ENCODE measurements at places on chromosomes 16 and 17.

GRCh38 chr16:424623-425081 is 797 bp upstream of the RAB11FIP3 start:
- peak; percentile 43 for DNase-seq

DNA sequence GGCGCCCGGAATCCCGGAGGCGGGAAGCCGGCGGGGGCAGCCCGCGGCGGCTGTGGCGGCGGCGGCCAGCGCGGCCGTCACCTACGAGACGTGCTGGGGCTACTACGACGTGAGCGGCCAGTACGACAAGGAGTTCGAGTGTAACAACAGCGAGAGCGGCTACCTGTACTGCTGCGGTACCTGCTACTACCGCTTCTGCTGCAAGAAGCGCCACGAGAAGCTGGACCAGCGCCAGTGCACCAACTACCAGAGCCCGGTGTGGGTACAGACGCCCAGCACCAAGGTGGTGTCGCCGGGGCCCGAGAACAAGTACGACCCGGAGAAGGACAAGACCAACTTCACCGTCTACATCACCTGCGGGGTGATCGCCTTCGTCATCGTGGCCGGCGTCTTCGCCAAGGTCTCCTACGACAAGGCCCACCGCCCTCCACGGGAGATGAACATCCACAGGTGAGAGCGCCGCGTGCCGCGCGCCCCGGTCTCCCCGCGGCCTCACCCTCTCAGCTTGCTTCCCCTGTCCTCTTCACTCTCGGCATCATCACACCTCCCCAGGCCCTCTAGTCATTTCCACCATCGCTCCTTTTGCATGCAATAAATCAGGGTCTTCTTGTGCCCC is 706 bp downstream of the SHISA6 start:
- no peak for DNase-seq

GRCh38 chr17:82065193-82065637 is 389 bp downstream of the DUS1L start:
- no peak for DNase-seq

- DNase-seq = no peak
Observed at GRCh38 chr17:6551869-6552531, 4.4 kb downstream of the PITPNM3 start.

DNA sequence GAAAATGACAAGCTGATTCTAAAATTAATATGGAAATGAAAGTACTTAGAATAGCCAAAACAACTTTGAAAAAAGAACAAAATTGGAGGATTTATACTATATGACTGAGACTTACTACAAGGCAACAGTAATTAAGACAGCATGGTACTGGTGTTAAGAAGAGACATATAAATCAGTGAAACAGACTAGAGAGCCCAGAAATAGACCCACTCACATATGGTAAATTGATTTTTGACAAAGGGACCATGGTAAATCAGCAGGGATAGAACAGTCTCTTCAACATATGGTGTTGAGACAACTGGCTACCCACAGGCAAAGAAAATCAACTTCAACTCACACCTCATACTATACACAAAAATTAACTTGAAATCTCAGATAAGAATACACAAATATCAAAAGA is 12.9 kb downstream of the CMC2 start:
- DNase-seq = no peak

GRCh38 chr17:67619555-67619954 is 98.2 kb upstream of the NOL11 start:
- no peak for DNase-seq

DNA sequence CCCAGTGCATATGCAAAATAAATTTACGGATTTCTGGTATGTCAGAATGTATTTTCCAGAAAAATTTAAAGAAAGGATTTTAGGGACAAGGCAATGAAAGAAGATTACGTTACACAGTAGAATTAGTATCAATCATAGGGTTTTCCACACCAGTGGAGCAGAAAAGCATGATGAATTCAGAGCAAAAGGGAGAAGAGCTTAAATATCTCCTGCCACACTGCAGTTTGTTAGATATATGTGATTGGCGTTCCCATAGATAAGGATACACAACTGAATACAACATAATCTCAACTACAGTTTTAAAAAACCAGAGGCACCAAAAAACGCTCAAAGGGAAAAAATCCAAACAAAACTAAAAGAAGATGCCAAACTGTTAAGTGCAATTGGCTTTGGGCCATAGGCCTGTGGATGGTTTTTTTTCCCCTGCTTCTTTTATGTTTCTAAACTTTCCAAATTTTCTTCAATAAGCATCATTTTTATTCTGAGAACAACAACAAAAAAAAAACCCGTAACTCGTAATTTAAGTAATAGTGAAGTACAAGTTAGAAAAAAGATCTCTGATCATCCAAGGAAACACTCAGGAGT is 22.3 kb downstream of the MARF1 start:
- DNase-seq = no peak

DNA sequence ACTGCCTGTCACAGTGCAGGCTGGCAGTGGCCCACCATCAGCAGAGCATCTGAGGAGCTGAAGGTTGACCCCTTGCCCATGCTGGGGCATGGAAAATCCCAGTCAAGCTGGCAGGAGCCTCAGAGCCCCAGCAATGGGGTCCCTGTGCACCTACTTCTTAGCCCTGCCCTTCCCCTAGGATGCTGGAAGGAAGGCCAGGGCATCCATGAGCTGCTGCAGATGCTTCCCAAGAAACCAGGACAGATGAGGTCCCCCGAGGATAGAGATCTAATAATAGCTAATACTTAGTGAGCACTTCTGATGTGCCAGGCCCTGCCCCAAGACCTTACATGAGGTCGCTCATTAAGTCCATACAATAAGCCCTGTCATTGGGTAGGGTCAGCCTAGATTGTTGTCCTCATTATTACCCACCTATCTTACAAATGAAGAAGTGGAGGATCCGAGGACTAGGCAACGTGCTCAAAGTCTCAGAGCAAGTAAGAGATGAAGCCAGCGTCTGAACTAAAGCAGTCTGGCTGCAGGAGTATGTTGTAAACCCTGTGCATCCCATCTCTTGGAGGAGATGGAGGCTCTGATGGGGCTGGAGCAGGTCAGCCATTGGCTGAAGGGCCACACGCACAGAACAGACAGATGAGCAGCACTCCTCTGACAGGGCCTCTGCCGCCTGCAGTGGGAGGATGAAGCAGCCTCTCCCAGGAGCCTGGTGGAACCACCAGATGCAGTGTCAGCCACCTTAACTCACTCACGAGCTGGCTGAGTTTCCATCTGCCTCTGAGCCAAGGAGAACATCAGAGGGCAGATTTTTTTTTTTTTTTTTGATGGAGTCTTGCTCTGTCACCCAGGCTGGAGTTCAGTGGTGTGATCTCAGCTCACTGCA is 175.4 kb downstream of the WSCD1 start:
- DNase-seq = no peak

DNA sequence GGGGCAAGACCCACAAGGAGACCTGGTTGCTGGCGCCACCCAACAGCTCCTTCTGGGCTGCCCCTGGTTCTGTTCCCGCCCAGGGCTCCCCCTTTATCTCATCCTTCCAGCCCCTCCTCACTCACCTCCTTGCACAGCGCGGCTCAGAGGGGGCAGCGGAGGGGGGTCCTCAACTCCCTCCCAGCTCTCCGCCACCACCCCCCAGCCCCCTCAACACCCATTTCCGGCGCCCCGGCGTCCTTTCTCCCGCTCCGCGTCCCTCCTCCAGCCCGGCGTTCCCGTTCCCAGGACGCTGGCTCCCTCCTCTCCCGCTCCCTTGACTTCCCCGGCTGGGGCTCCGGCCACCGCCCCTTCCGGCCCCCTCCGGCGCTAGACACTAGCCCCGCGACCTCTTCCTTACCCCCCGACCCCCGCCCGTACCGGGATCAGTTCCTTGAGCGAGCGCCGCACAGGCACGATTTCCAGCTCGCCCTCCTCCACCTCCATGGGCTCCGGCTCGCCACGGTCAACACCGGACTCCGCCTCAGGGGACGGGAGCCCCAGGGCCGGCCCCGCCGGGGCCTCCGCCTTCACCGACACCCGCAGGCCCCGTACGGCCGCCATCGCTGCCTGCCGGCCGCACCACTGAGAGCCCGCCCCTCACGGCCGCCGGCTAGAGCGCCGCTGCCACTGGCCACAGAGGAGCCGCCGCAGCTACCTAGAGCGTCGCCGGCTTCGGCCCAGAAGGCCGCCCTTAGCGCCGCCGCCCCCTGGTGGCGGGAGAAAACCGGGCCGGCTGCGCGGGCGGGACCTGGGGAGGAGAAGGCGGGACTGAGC is at the start of gene NCBP3:
Gene NCBP3 (minus strand): TSS at position 626 of the 816 bp plus-strand sequence. CDS start 23 bp downstream, at position 603.
- peak; percentile 84 for DNase-seq

- DNase-seq = no peak
Observed at GRCh38 chr17:78401246-78401645, 22.8 kb downstream of the PGS1 start.

DNA sequence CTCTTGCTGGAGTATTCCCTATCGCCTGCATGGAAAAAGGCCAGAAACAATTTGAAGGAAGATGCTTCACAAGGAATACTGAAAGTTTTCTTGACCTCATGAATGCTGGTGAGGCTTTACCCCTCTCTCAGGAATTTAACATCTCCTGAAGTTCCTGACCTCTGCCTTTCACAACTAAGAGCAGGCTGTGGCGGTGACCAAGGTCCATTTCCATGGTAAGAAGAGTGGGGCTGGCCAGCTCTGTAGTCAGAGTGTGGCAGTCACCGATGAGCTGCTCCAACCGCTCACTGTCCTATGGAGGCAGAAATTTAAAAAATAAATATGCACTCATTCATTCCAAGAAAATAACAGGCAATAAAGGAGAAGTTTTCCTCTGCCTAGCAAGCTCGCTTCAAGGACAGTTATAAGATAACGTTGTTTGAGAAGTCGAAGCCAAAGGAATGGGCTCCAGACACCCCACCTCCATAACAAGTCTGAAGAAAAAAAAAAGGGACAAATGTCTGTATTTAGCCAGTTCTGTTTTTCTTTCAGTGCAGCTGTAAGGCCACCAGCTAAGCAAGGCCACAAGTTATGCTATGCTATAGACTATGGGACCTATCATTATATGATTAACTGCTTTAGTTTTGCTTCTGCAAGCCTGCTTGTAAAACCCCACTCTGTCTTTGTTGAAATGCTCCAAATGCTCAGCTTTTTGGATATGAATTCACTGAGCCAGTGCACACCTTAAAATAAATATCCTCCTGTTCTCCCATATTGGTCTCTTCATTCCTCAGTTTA is 6.0 kb upstream of the CCL4L2 start:
- DNase-seq = no peak

DNA sequence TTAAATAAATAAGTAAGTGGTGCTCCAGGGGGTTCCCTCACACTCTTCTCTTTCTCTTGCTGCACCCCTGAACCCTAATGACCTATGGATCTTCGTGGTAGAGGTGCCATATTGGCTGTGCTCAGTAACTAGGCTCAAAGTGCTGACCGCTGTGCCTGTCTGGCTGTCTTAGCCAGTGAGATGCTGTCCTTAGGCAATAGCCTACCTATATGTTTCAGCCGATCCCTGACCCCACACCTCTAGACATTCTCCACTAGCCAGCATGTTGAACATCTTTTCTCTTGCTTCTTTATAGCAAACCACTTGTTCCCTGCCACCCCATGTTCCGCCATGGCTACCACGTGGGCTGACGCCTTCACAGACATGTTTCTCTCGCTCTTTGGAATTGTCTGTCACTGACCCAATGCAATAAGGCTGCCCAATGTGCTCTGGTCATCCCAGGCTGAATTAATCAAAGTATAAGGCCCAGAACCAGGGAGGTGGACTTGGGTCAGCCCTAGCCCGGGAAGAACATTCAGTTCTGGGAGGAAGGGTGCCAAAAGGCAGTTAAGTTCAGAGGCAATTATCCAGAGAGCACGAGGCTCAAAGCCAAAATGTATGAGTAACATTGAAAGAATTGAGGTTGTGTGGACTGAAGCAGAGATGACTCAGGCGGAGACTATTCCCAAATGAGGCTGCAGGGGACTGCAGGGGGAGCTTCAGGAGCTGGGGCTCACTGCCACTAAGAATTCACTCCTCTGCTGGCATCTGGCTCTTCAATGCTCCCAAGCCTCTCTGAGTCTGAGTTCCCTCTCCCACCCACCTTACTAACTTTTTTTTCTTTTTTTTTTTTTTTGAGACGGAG is 28.7 kb upstream of the TNRC6A start:
- DNase-seq = peak; percentile 90

DNA sequence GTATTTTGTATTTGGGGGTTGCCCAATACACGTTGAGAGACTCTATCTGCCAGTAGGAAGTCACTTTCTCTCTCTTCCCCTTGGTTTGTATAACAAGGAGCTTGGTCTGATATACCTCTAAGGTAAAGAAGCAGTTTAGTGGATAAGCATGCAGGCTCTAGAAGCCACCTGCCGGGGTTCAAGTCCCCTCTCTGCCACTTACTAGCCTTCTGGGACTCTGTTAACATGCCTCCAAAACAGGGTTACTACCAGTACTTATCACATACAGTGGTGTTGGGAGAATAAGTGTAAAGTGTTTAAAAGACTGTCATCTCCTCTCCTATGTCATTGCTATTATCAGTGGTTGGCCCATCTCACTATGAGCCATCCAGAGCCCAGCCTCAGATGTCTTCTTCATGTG is 156.1 kb upstream of the HS3ST3A1 start:
- no peak for DNase-seq

DNA sequence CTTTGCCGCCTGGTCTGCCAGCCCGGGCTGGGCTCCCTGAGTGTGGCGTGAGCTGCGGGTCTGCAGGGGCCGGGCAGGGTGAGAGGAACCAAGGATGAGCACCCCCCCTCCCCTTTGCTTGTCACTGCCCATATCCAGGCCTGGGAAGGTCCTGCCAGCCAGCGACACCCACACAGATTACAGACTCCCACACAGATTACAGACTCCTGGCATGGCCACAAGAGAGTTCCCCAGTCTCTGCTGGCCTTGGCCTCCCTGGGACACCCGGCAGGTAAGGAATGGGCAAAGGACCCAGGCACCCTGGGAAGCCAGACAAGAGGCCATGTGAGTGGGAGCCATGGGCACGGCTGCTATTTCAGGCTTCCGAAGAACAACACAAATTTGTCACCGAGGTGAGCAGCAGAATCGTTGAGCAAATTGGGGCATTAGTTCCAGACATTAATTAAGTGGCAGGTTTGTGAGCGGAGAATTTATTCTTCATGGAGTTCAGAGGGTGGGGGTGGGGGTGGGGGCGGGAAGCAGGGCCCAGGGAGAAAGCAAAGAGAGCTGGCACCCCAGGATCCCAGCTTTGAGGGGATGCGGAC is 41.4 kb downstream of the SRCIN1 start:
- DNase-seq = no peak

GRCh38 chr16:56995136-56995805 is 5.9 kb downstream of the NLRC5 start:
- no peak for DNase-seq

DNA sequence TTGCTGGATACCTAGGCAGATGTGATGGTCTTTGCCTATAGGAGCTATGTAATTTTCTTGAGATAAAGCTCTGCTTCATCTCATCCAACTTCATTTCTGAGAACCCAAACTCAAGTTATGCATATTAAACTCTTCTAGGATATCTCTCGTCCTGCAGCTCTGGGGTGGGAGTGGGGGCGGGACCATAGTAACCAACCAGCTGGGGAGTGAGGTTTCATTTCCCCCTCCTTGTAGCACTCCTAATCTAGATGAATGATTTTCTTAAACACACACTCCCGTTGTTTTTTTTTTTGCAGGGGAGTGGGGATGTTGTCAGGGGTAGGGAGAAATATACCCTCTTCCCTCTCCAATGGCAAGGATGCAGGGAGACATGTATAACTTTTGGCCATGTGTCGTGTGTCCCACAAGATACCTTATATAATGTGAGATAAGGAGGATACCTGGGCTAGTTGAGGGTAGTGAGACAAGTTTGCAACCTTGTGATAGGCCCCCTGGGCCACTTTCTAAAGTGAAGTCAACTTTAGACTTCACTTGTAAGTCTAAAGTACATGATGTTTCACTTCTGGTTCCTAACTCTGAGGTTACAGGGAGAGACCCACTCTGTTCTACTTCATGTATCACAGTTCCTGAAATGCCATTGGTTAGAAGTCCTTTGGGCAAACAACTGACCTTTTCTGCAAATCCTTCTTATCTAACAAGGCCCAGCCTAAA is 10.5 kb upstream of the HEATR6 start:
- no peak for DNase-seq

Data from SW480 (cell line).